T-cell (primary cell): ENCODE measurements at places on chromosomes 2 and 18. TPM values are rescaled to one million over a fixed set of nuclear protein-coding genes. Genes with fewer than 3 reads are reported as not detected.
A peak's percentile ranks its signal among the peaks of the same experiment; 100 is the strongest.

TLX2 gene
- 0.46 TPM for total RNA-seq

SLC40A1 gene
- 23.7 TPM for total RNA-seq

RNF181 gene
- 49.9 TPM for total RNA-seq

DNA sequence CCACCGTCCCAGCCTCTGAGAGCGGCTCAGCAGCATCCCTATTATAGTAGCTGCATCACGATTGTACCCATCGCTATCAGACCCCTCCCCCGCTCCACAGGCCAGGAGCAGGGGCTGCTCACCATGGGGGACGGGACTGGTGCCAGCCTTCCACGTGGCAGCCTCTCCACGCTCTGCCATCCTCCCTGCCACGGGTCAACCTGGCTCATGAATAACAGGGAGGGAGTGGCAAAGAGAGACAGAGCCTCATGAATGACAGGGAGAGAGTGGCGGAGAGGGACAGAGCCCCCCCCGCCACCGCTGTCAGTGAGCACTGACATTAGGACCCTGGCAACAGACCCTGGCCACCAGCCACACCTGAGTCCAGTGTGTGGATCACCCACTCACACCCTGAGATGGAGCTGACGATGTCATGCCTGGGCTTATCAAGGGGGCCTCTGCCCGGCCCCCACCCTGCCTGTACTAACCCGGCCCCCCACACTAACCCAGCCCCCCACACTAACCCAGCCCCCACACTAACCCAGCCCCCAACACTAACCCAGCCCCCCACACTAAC lies 16.9 kb downstream of the CROCC2 start:
- DNase-seq, result no peak

GRCh38 chr2:219387306-219388120 lies at the start of gene DNPEP:
TSS of gene DNPEP (minus strand) at chr2:219387912. CDS start at chr2:219387794, 118 bp downstream.
- peak; percentile 94 for DNase-seq

DNA sequence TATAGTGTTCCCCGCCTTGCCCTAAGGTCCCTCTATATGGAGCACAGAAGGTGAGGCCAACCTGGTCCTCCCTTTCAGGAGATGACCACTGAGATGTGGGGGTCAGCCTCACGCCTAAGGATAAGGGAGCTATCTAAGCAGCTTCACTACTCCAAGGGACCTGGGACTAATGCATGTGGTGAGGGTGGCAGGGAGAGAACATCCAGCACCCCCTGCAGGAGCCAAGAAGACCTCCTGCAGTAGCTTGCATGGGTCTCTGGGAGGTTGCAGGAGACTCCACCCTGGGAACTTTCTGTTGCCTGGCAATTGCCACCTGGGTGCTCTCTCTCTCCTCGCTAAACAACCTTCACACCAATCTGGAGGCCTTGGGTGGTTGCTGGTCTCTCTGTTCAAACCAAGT lies 93.0 kb upstream of the KLHL29 start:
- DNase-seq, result no peak

- DNase-seq, result no peak
These were observed 757.4 kb downstream of the RNF144A start for GRCh38 chr2:7674606-7675005.

DNA sequence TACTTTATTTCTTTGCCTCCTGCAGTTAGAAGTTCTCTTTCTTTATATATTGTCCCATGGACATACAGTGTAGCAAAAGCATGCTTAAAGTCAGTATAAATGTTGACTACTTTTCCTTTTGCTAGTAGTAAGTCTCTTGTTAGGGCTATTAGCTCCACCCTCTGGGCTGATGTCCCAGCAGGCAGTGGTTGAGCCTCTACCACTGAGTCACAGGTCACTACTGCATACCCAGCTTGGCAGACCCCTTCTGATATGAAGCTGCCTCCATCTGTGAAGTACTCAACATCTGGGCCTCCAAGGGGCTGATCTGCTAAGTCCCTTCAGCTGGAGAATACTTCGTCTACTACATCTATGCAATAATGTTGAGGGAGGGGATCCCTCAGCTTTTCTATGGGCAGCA lies 61.0 kb upstream of the SLC35G4 start:
- DNase-seq, result no peak
